AG04449 (cell line): ENCODE measurements at places on chromosomes 6 and 20.
A peak's percentile ranks its signal among the peaks of the same experiment; 100 is the strongest.

DNA sequence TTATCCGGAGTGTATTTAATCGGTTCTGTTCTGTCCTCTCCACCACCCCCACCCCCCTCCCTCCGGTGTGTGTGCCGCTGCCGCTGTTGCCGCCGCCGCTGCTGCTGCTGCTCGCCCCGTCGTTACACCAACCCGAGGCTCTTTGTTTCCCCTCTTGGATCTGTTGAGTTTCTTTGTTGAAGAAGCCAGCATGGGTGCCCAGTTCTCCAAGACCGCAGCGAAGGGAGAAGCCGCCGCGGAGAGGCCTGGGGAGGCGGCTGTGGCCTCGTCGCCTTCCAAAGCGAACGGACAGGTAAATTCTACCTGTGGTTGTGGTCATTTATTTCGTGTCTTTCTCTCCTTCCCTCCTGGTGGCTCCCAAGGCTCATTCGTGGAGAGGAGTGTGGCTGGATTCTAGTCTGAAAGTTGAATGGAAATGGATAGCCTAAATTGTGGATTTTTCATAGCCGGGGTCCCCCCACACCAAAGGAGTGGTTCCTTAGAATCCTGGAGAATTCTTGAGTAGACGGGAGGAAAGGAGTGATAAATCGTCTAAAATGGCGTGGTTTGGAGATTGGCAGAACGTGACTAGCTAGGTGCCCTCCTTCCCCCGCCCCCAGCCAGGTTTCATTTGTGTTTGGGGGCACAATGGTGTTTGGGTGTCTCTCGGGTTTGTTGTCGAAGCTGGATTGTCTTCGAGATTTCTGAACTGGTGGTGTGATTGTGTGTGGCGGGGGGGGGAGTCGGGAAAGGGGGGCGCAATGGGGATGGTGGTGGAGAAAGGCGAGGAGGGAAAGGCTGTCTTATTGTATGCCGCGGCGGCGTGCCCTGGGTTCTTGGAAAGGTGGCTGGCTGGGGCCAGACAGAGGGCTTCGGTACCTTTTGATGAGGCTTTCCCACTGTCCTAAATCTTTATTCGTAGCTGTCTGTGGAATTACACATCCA lies 673 bp downstream of the MARCKS start:
- DNase-seq: no peak

- no peak for DNase-seq
These were observed 9.9 kb downstream of the NR2E1 start for GRCh38 chr6:108175592-108176279.

DNA sequence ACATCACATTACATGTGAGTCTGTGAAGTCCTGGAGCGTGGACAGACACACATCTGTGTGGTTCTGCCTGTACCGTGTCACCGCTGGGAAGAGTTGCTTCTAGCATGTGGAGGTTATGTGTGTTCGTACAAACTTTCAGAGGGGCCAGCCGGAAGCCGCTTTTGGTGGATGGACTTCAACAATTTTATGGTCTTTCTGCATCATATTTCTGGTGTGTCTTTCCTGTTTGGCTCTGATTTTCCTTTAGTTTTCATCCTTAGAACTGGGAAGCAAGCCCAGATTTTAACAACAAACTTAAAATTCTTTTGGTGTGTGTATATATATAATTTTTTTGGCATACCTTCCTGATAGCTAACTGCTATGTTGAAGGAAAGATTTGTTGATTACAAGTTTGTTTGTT lies 71.2 kb downstream of the TIAM2 start:
- no peak for DNase-seq

GRCh38 chr6:40685862-40686261 lies 98.7 kb upstream of the LRFN2 start:
- DNase-seq: no peak

- DNase-seq: no peak
These were observed 275.7 kb downstream of the SOX4 start for GRCh38 chr6:21869085-21869771.

GRCh38 chr6:56570413-56571359 lies 72.0 kb downstream of the DST start:
- no peak for DNase-seq

DNA sequence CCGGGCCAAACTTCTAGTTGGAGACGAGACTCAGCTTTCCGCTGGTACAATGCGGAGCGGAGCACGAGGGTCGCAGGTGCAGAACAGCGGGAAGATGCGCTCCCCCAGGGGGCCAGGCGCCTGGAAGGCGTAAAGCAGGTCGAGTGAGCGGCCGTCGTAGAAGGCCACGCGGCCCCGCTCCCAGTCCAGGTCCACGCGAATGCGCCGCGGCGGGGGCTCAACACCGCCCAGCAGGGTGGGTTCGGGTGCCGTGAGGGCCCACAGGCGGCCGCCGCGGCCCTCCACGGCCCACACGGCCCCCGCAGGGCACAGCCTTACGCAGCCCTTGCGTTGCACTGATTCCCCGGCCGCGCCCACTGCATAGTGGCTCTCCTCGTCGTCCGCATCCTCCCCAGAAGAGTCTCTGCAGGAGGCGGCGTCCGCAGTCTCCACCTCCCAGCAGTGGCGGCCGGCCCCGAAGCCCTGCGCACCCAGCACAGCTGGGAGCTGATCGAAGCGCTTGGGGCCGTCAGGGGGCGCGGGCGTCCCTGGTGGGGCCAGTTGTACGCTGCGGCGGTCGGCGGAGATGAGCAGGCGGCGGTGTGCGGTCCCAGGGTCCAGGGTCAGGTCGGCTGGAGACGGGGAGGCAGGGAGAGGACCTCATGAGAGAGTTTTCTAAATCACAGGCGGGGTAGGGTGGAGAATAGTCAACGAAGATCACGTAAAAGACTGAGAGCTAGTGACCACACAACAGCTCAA lies 4.3 kb downstream of the PPP1R11 start:
- DNase-seq: no peak

DNA sequence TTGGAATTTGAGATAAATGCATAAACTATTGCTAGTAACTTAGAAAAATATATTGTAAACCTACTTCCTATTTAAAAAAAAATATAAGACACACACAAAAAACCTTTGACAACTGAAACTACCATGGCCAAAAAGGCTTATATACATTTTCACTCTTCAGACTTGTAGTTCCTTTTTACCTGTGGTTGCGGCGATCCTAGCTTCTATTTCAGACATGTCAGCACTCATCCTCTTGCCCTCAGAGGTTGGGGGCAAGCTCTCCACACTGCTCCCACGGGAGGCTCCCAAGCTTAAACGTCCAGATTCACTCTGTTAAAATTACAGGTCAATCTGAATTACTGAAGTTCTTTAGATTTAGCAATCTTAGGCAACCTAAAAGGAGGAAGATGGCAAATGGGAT lies 39.8 kb downstream of the MAP3K7 start:
- no peak for DNase-seq

DNA sequence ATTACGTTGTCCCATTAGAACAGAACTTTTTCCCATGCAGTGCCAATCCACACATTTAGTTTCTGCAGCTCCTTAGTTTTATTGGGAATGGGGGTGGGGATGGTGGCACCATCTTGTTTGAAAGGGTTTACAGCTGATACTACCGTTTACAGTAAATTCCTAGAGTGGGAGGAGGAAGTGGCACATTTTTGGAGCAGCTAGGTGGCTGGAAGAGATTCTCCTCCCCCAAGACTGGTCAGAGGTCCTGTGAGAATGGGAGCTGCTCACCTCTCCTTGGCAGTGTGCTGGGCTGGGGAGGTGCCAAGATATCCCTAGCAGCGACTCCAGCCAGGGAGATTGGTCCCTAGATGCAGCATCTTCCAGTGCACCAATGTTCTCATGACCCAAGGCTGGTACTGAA lies 12.4 kb upstream of the CCN6 start:
- no peak for DNase-seq

DNA sequence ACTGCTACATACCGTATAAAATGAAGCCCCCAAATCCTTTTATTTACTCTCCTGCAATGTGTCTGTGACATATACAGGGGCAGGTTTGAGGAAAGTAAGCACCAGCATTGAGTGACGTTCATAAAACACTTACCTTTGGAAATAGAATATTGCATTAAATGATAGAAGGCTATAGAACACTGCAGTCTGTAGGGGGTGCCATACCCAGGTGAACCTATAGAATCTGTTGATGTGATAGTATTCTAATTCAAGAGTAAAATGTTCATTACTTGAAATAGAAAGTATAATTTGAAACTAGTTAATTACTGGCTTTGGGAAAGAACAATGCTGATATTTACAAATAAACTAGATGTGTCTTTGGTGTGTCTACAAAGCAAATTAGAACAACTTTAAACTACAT lies 47.0 kb upstream of the PRL start:
- DNase-seq: no peak

GRCh38 chr6:163427498-163428254 lies 13.2 kb downstream of the QKI start:
- DNase-seq: peak; percentile 62

GRCh38 chr6:130020073-130020906 lies 1.9 kb downstream of the L3MBTL3 start:
- DNase-seq: no peak

- no peak for DNase-seq
These were observed 70.8 kb downstream of the YTHDF1 start for GRCh38 chr20:63145156-63145555.

- no peak for DNase-seq
These were observed 471.7 kb downstream of the CBLN4 start for GRCh38 chr20:55533632-55534031.

DNA sequence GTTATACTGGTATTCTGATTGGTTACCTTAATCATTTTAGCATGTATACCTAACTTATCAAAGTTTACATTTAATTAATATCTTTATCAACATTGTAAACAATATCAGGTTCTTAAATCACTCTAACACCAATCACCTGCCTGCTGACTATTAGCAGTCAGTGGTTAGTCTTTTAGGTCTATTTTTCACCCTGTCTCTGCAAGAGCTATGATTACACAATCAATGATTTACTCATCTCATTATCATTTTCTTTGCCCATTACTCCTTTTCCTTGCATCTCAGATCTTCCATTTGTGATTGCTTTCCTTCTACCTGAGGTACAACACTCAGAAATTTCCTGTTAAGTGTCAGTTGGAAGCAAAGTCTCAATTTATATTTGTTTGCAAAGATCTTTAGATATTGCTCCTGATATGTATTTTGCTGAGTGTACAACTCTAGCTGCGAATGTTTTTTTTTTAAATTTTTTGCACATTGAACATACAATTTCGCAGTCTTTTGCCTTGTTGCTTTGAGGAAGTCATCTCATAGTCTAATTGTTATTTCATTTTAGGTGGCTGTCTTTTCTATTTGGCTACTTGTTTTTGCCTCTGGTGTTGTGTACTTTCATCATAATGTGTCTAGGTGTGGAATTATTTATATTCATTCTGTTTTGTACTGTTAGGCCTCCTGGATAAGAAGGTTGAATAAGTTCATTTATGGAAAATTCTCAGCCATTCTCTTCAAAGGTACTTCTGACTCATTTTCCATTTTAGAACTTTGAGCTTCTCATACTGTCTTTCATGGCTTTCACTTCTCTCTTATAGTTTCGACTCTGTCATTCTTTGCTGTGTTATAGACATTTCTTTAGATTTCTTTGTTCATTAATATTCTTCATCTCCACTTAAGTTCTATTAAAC lies 104.9 kb upstream of the CEP162 start:
- DNase-seq: no peak

DNA sequence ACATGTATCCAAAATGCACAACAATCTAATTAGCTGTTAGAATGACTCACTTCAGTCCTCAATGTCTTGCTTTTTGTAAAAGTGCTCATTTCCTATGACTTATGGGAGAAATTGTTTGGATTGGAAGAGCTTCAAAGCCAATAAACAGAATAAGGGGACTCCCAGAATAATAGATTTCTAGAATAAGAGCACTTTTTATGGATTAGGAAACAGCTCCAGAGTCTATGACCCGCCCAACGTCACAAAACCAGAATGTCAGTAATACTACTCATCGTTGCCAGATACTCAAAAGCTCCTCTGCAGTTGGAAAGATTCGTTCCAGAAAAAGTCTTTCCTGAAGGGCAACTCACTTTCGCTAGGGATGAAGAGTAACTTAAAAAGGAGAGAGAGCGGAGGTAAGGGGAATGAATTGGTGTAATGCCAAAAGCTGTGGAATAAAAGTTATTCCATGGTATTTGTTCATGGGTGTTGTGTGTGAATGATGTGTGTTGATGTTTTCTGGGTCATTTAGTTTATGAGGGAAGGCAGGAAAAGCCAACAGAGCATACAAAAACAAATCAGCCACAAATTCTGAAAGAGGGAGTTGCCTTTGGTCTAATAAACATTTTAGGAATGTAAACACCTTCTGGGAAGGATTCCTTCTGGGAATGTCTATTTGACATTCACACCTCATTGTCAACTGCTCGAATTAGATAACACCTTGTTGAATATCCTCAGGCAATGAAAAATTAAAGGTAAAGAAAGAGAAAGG lies 64.6 kb downstream of the SYNE1 start:
- DNase-seq: no peak

DNA sequence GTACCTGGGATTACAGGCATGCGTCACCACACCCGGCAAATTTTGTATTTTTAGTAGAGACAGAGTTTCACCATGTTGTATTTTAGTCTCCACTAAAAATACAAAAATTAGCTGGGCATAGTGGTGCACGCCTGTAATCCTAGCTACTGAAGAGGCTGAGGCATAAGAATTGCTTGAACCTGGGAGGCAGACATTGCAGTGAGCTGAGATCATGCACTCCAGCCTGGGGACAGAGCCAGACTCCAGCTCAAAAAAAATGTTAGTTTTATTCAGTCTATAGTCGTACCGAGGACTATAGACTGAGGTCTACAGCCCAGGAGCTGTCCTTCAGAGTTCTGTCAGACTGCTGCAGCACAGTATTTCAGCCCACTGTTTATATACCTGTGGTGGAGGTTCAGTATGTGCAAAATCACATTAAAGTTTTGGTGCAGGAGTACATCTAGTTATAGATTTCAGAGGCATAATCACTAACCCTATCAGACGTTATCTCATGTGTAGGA lies 3.6 kb upstream of the CASP8AP2 start:
- DNase-seq: no peak

DNA sequence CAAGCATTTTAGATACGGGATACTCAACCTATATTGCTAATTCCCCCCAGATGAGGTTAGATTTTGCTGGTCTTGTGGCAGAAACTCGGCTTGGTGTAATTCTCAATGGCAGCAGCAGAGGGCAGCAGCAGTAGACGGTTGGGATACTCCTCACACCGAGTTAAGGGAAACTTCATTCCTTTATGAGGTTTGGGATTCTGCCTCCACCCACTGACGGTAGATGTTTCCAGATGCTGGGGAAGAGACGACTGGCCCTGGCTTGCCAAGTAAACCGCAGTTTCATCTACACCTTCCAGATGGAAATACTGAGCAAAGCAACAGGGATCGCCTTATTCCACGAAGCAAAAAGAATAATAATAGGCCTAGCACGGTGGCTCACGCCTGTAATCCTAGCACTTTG lies 8.2 kb upstream of the TBC1D7 start:
- peak; percentile 40 for DNase-seq

DNA sequence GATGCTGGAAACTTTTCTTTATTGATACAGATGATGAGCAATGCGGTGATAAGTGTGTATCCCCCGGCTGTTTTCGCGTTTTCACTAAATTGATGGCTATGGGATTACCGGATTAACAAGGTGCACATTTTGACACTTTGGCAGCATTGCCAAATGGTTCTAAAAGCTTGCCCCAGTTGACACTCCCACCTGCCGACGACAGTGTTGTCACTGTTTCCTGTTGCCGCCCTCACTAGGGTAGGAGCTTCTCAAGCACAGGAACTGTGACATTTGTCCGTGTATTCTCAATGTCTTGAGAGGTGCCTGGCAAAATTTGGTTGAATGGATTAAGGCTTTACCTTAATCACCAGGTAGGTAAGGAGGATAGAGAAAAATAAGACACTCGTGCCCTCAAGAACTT lies 9.8 kb upstream of the MAPK13 start:
- no peak for DNase-seq
